ENCODE measurements at places on chromosomes 1 and 21. TPM values are rescaled to one million over a fixed set of nuclear protein-coding genes. Genes with fewer than 3 reads are reported as not detected.
A peak's percentile ranks its signal among the peaks of the same experiment; 100 is the strongest.

Gene MYOC
- polyA plus RNA-seq = not detected

DNA sequence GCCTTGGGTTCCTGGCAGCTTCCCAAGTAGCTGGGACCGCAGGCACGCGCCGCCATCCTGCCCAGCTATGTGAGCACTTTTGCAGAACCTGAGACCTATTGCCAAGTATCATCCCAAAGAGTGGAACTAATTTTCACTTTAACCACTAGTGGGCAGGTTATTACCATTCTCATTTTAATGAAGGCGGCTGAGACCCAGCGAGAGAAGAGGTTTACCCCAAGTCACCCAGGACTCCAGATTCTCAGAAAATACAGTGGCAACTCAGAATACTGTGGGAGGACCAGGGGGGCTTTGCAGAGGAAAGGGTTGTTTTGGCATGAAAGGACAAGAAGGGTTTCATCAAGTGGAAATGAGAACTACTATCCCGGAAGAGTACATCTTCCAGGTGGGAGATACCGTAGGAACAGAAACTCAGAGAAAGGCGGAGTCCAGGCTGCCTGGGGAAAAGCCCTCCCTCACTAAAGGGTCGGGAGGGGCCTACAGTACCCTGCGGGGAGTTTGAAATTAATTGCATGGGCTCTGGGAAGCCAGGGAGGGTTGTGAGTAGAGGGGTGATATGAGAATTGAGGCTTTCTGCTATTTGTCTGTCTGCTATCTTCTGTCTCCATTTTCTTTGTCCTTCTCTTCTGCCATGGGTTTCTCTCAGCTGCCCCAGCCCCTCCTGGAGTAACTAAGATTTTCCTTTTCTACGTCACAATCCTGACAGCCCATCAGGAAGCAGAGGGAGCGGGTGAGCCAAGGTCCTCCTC, 7.2 kb upstream of the SEMA4A start:
- peak; percentile 85 for DNase-seq

DNA sequence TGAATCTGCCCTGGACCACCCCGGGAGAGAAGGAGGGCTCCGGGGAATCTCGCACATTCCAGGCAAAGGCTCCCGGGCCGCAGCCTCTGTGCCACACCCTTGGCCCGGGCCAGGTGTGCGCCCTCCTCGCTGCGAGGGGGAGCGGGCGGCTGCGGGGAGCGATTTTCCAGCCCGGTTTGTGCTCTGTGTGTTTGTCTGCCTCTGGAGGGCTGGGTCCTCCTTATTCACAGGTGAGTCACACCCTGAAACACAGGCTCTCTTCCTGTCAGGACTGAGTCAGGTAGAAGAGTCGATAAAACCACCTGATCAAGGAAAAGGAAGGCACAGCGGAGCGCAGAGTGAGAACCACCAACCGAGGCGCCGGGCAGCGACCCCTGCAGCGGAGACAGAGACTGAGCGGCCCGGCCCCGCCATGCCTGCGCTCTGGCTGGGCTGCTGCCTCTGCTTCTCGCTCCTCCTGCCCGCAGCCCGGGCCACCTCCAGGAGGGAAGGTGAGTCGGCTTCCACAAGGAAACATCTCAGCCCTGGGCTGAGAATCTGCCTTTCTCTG, at the start of gene LAMC2:
LAMC2 (plus strand) TSS at position 324 of the 550 bp plus-strand sequence; CDS start at position 413, 89 bp downstream.
- no peak for DNase-seq

DNA sequence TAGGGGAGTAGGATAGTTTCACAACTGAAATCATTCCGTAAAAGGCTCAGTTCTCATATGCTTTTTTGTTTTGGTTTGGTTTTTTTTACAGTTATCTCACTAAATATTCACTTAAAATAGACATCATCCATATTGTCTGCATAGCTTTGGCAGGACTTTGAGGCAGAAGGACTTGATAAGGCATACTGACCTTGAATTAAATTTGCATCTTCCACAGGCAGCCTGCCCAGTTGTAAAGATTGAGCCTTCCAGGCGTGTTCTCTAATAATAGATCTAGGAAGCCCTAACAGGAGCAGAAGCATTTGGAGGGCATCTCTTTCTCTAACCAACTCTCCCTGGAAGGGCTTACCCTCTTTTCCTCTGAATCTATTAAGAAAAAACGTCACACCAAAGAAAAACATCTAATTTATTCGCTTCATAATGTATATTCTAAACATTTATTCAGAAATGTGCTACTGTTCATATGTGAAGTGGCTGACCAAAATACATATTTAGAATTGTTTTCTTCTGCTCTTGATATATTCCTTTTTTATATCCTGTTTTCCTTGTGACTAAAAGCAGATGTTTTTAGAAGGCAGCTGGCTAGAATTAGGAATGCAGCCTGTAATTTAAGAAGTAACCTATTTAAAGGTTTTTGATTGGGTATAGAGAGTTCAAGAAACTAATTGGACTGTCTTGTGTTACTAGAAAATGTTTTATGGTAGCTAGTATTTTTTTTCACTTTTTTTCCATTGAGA, 20.2 kb downstream of the DESI2 start:
- no peak for DNase-seq

Gene RUSC1
- polyA plus RNA-seq = 24.2 TPM

DNA sequence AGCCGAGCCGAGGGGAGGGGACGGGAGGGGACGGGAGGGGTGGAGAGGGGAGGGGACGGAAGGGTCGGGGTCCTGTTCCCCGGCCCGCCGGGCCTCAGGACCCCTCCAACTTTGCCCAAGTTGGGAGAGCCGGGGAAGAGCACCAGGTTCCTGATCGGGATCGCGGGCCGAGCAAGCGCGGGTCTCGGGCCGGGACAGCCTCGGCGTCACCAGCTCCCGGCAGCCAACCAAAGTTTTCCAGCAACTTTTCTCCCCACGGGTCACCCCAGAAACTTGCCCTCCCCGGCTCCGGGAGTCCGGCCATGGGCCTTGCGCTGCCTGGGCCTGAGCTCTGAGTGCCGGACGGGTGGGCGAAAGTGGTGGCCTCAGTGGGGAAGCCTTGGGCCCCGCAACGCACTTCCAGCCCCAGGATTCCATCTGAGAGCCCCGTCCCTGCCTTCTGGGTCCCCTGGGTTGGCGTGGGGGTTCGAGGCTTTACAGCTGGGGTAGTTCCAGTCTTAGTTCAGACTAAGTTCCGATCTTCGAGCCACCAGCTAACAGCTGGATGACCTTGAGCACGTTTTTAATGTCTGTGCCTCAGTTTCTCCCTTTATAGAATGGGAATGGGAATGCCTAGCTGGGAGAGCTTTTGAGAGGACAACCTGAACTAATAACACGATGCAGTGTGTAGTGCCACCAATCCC, 458 bp downstream of the ZC3H12A start:
- no peak for DNase-seq

- DNase-seq = no peak
Observed at GRCh38 chr1:162065016-162065415, 4.5 kb upstream of the NOS1AP start.

- DNase-seq = no peak
Observed at GRCh38 chr1:111990026-111990877, 784 bp upstream of the KCND3 start.

DNA sequence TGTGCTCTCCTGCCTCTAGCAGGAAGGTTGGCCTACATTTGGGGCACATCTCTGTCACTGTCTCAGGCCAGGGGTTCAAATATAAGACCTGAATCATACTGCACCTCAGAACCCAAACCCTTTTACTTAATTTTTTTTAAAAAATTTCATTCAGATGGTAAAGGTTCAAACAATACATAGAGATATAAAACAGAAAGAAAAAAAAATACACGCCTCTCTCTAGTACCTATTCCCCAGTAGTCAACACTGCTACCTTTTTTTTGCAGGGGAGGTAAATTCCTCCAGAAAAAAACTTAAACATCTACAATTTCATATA, 32.9 kb downstream of the MAPKAPK2 start:
- DNase-seq = no peak

Gene RAP1GAP
- not detected for polyA plus RNA-seq

DNA sequence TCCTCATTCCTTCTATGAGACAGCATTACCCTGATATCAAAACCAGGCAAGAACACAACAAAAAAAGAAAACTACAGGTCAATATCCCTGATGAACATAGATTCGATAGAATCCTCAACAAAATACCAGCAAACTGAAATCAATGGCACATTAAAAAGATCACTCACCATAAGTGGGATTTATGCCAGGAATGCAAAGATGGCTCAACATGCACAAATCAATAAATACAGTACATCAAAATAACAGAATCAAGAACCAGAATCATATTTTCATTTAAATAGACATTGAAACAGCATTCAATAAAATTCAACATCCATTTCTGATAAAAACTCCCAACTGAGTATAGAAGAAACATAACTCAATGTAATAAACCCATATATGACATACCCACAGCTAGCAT, 36.5 kb downstream of the FAF1 start:
- DNase-seq = no peak

DNA sequence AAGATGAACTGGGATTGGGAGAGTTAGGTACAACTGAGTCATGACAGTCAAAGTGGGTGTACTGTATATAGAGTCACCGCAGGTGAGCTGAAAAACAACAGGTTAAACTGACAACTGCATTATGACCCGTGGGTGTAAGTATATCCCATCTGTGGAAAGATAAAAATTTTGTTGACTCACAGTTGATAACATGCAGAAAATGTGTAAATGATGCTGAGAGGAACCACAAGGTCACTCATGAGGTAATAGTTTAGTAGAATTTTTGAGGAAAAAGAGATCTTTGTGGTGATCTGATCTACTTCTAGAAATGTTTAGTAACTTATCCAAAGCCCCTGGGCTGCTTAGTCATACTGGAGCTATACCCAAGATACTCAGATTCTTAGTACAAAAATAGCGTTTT, 838 bp downstream of the OR2C3 start:
- DNase-seq = no peak

Gene CYP4A11
- not detected for polyA plus RNA-seq

Gene GRIK3
- not detected for polyA plus RNA-seq

- peak; percentile 25 for DNase-seq
Observed at GRCh38 chr1:10692401-10693021, 103.9 kb downstream of the CASZ1 start.

DNA sequence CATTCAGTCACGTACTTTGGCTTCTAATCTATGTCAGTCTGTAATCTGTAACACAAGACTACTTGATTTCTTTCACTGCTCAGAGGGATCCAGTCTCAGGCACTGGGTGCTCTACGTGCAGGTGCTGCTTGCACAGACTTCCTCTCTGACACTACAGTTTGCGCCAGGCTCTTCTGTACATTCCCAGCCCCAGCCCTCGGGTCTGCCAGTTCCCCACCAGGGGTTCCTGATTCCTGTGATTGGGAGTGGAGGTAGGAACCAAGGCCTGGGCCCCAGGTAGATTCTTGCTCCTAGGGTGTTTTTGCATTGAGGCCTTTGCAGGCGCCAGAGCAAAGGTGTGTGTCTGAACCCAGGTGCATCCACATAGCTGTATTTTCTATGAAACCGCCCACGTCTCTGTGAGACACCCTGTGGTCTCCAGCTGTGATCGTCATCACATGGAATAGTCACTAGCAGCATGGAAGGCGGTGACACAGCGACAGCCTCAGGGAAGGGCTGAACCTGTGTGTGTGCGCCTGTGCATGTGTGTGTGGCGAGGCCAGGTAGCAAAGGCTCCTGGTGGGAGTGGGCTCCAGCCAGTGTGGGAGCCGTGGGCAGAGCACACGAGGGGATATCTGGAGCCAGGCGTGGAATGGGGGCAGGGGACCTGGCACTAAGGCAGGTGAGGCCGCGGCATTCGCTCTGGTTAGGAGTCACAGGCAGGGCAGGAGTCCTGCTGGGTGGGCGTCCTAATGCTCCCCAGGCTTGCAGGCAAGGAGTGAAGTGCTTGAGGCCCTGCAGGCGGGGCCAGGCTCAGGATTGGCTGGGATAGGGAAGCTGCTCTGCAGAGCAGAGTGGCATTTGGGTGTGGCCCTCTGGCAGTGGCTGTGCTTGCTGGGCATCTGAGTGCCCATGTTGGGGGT, 5.2 kb downstream of the GJC2 start:
- DNase-seq = no peak

GRCh38 chr1:67053535-67053784, 488 bp downstream of the SLC35D1 start:
- no peak for DNase-seq

Gene SPOCD1
- not detected for polyA plus RNA-seq

GRCh38 chr1:212754193-212754592, 37.4 kb downstream of the NSL1 start:
- DNase-seq = peak; percentile 12

DNA sequence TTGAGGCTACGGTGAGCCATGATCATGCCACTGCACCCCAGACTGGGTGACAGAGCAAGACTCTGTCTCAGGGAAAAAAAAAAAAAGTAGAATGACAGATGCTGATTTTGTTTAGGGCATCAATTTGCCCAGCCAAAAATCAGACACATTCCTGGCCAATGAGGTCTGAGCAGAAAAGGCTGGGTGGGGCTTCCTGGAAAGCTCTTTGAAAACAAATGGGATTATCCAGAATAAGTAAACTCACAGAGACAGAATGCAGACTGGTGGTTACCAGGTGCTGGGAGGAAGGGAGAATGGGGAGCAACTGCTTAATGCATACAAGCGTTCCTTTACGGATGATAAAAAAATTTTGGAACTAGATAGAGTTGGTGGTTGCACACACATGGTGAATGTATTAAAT, 10.1 kb upstream of the CITED4 start:
- no peak for DNase-seq

DNA sequence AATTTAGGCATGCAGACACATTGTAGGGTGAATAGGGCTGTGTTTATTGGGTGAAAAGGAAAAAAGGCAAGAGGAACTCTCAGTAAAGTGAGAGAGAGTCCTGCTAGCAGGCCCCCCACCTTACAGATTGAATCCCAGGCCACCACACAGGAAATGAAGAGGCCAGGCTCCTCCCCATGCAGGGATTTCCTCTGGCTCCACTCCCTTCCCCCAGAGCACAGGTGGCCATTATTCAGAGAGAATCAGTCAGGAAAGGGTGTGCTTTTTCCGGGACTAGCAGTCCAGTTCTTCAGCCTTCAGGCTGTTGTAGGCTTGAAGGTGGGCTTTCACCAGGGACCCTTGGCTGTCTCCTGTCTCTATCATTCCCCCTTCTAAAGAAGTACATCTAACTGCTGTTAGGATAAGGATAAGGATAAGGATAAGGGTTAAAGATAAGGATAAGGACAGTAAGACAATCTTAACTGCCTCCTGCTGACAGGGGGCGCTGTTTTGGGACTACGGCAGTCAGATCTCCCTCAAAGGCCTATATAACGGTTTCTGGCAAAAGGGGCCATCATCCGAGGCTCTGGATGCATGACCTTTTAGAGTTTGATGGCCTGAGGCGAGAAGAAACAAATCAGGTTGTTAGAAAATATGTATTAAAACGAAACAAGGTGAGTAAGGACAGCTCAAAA, 26.3 kb downstream of the ZNF648 start:
- DNase-seq = no peak

GRCh38 chr1:219446288-219446687, 166.6 kb downstream of the ZC3H11B start:
- DNase-seq = no peak

Gene SYT14
- polyA plus RNA-seq = not detected

Gene DCST1
- not detected for polyA plus RNA-seq

Gene PRRX1
- not detected for polyA plus RNA-seq

- no peak for DNase-seq
Observed at GRCh38 chr1:235557495-235557894, 53.2 kb upstream of the B3GALNT2 start.

Gene TEX35
- not detected for polyA plus RNA-seq
